ENCODE measurements at places on chromosomes 3 and 15.

DNA sequence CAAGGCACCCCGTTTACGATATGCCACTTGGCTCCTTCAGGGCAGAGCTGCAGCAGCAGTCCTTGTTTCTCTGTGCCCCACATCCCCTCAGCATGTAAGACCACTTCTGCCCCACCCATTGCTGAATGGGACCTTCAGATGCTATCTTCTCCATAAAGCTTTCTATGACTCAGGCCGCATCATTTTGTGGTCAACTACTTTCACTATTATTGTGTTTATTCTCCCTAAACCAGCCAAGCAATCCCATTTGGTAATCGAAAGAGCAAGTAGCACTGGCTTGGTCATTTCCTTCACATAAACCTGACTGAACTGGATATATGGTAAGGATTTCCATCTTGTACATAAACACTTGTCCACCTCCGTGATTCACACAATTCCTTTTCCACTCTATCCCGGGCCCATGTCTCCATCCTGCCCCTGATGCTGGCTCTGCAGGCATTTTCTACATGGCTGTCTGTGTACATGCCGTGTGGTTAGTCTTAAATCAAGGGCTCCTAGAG, 25.7 kb downstream of the LIPC start:
- DNase-seq, result no peak

DNA sequence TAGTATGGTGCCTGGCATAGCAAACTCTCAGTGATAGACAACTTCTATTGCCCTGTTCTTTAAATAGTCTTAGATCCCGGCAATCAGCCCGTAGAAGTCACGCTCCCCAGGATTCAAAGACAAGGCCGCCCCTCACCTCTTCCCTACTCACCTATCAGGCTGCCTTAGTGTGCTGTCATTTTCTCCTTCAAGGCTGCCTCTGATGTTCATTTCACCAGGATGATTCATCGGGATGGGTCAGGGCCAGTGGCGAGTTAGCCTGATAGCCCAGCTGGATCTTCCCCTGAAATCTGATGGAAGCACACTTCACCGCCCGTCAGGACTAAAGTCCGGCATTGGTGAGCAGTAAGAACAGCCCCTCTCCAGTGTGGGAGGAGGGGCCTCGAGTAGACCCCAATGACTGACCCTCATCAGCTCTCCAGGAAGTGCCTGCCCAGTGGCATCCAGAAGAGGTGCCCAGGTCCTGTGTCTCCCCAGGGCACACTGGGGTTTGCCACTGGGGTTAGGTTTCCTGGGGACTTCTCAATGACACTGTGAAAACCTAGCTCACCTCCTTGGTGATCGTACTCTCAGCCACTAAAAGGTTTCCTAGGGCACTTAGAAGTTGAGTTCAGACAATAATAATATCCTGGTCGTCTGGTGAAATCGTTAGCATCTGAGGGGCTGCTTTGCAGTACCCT, 37.5 kb downstream of the TPM1 start:
- DNase-seq, result no peak

- no peak for DNase-seq
These were observed 237.5 kb downstream of the FOXP1 start for GRCh38 chr3:71346061-71346460.

DNA sequence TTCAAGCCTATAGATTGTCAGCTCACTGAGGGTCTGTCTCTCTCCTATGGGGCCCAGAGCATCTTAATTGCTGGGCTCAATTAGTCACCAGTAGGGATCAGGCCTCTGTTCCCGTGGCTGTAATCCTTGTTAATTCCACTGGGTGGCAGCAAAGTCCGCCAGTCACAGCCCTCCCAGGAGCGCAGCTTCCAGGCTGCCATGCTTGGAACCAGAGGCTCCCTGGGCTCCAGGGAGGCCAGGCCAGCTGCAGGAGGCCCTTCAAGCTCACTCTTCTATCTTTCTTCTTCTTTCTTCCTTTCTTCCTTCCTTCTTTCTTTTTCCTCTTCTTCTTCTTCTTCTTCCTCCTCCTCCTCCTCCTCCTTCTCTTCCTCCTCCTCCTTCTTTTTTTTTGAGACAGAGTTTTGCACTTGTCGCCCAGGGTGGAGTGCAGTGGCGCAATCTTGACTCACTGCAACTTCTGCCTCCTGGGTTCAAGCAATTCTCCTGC, 14.4 kb downstream of the RNU5B-1 start:
- peak; percentile 86 for DNase-seq

- DNase-seq, result no peak
These were observed 253.4 kb downstream of the VGLL3 start for GRCh38 chr3:86737517-86737916.

GRCh38 chr3:156761007-156761406, 65.1 kb upstream of the LEKR1 start:
- DNase-seq, result no peak

DNA sequence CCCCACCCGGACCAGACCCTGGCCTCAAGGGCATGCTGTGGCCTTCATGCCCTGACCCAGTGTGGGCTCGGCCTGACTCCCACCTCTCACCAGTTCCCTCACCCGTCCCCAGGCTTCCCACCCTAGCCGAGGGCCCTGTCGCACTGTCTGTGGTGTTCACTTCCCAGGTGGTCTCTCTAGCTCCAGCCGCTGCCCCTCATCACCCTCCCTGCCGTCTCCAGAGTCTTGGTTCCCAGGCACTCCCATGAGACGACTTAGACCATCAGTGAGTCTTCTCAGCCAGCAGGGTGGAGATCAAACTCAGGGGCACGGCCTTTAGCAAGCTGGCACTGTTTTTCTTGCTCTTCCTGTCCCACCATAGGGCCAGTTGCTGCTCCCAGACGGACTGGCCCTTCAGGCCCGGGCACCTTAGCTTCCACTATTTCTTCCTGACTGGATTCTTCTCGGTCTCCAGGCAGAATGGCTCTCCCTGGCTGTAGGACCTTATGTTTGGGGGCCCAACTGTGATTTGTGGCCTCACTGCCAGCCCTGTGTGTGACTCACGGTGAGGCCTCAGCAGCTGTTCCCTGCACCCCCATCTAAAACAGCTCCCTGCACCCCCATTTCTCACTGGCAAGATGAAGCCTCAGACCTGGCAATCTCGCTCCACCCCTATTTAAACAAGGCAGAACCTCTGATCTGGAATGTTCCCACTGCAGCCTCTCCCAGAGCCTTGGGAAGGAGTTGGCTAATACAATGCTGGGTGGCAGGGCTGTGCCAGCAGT, 9.4 kb upstream of the PCSK6 start:
- no peak for DNase-seq

DNA sequence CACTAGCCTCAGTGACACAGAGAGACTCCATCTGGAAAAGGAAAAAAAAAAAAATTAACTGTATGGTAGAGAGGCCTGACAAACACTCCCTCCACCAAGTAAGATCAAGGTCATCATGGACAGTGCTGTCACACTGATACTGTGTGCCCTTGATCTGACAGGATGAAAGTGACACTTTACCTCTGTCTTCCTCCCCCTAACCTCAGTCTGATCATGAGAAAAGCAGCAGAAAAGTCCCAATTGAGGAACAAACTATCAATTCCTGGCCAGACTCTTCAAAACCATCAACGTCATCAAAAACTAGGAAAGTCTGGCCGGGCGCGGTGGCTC, 26.7 kb downstream of the PGPEP1L start:
- DNase-seq, result no peak

DNA sequence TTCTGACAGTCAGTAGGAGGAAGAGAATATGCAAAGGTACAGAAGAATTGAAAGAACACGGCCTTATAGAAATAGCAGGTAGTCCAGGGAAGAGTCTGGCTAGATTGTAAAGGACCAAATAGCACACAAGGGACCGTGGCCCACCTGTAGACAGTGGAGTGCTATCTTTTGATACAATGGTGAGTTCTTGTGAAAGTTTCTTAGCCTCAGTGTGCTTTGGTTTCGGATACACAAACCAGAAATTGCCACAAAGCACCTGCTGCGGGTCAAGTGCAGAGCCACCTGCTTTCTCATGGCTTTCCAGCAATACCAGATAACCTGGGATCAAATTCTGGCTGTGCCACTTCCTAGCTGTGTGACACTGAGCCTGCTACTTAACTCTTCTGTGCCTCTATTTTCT, 36.6 kb upstream of the TUBGCP5 start:
- no peak for DNase-seq

GRCh38 chr3:153221748-153222162, 59.7 kb downstream of the RAP2B start:
- DNase-seq, result peak; percentile 89

DNA sequence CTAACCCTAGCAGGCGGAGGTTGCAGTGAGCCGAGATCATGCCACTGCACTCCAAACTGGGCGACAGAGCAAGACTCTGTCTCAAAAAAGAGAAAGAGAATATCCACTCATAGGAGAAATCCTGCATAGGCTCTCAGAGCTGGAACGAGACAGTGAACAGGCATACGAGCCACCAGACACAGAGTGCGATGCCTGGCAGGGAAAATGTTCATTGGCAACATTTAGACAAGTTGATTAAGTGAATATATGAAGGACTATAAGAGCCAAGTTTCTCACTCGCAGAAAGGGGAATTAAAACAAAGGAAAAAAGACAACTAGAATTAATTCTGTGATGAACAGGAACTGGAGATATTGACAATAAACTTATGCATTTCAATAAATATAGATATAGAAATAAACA, 27.1 kb upstream of the ARHGEF26 start:
- no peak for DNase-seq

- no peak for DNase-seq
These were observed 388.3 kb upstream of the IL12A start for GRCh38 chr3:159600291-159600690.

GRCh38 chr3:100756441-100756840, 47.1 kb downstream of the TFG start:
- no peak for DNase-seq

DNA sequence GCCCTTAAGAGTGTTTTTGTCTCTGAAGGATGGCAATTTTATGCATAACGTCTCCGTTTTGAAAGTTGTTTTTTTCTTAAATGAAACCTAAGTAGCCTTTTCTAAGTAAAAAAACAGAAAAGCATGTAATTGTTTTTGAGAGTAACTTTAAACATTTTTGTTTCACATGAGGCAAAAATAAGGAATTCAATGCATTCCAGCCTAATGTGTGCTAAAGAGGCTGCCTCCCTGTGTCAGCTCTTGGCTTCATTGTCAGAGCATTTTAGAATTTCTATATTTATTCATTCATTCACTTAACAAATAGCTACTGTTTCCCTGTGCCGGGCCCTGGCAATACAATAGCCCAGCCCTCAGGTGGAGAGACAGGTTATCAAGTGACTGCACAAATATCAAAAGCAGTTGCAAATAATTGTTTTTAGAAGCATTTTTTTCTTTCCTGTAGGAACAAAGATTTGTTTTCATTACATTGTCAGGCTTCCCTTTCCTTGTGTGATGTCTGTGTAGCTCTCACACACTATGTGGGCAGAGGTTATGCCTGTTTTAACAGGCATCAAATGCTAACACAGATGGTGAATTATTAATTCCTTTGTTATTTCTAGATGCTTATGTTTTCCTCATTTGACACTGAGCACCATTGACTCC, 81.9 kb downstream of the CCK start:
- DNase-seq, result no peak

DNA sequence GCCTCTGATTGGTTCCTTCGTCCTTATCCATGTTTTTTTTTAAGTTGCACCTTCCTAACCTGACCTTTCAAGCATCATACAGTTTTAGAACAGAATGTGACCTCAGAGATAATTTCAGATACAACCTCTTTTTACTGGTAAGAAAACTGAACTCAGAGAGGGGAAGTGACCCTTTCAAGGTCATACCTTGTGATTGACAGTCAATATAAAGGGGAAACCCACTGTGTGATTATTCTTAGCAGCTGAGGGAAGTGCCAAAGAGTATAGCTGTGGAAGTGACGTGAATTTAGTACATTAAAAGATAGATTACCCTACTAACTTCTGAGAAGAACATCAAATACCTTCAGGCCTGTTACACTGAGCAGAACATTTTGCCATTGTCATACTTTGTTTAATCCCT, 319.4 kb downstream of the NEK10 start:
- no peak for DNase-seq

DNA sequence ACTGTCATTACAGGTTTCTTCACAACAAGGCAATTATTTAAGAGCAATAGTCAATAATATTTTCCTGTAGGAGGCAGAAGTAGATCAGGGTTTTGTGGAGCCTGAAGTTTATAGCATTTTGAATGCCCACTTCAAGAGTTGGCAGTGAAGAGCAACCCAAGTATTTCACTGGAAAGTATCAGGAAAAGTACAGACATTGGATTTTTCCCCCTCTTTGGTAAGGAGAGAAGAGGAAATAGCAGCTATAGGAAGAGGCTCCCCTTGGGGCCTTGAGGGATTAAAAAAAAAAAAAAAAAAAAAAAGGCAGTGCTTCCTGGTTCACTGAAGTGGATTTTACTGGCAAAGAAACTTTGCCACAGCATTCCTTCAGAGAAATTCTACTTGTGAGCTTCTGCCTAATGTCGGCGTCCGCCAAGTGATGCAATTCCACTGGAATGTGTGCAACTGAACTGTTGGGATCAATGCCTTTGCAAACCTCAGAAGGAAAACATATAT, 5.7 kb upstream of the CNTN6 start:
- no peak for DNase-seq

GRCh38 chr15:49832511-49832910, 211.7 kb downstream of the DTWD1 start:
- no peak for DNase-seq

- no peak for DNase-seq
These were observed 406 bp upstream of the MPI start for GRCh38 chr15:74889390-74889882.

DNA sequence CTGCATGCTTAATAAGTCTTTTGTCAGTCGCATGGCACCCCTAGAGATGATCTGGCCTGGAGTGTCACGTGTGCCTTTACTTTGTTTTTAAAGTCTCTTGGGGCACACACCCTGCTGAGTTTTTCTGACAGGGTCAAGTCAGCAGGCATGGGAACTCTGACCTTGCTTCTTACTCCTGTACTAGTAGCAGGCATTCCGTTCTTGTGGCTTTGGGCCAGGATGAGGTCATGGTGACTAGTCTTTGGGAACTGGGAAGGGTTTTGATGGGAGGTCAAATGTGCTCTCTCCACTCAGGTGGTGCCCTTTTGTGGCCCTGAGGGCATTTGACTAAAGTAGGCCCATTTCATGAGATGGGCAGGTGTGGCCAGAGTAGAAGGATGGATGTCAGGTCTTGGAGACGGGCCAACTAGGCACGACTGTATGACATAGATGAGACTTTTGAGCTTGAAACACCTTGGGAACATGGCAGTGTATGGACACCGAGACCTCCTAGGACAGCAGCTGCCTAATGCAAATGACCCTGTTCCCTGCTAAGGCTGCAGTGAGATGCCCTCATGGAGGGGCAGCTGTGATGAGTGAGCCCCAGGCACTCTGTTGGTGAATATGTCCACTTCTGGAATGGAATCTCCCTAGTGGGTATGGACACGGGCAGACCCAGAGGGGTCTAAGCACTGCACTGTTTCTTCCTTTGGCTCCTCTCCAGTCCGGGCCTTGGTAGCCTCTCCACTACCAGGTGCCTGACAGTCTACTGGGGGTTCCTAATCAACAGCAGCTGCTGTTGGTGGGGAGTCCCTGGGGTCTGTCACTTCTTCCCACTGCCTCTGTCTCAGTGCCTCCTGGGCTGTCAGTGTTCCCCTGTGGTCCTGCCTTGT, 16.4 kb downstream of the SRPRB start:
- no peak for DNase-seq

GRCh38 chr15:85172846-85173490, 191.3 kb downstream of the PDE8A start:
- no peak for DNase-seq
